Bronchial epithelial cell (primary cell): ENCODE measurements at places on chromosomes 16 and 17. TPM values are rescaled to one million over a fixed set of nuclear protein-coding genes. Genes with fewer than 3 reads are reported as not detected.
A peak's percentile ranks its signal among the peaks of the same experiment; 100 is the strongest.

DNA sequence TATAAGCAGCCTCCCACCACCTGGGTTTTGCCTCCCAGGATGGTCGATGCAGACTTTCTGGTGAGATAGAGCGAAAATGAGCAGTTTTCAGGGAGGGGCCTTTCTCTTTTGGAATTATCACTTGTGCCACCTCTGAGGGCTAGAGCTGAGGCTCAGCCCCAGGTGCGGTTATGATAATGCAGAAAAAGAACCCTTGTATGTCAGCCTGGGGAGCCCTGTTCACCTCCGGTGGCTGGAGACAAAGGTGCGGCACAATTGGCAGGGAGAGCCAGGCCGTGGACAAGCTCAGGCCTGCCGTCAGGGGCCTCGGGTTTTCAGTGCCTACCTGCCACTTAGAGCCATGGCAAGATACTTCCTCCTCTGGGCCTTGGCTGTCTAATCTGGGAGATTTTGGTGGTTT lies 4.4 kb downstream of the SCPEP1 start:
- peak; percentile 74 for DNase-seq

DNA sequence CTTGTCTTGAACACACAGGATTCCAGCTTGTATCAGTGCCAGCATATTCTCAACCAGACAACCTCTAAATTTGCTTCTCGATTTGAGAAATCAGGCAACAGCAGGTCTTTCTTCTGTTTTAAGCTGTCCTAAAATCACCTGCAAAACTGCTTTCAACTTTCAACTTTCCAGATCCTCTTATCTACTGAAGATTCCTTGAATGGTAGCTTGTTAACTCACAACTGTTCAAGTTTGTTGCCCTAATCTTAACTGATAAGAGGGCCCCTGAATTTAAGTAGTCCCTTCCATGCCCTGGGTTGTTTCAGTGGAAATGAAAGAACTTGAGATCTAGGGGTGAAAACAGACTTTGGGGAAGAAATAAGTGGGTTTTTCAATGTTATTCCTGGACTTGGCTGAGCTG lies 57.2 kb downstream of the CHD9 start:
- DNase-seq: no peak

- no peak for DNase-seq
These were observed 52.6 kb downstream of the PLCG2 start for GRCh38 chr16:81831722-81832126.

DNA sequence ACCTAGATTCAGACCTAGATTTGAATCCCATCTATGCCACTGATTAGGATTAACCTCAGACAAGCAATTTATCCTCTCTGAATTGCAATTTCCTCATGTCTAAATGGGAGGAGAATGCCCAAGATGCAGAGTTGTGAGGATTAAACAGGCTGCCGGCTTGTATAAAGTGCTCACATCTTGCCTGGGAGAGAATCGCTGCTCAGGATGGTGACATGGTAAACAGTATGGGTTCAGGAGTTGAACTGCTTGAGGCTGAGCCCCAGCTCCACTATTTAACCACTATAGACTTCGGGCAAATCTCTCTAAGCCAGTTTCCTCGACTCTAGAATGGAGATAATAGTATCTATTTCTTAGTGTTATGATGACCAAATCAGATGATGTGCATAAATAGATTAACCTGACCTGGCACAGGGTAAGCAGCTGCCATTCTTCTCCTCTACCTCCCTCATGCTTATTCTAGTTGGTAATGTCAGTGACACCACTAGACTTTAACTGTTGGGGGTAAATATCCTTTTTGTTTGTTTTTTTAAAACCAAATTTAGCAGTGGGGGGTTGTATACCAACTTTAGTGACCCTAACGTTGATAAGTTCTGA lies 732 bp upstream of the RPL27 start:
- no peak for DNase-seq

- DNase-seq: peak; percentile 68
These were observed 398.8 kb downstream of the HS3ST3B1 start for GRCh38 chr17:14699574-14700185.

GRCh38 chr16:67847064-67847861 lies at the start of gene CENPT:
TSS of gene CENPT (minus strand) at chr16:67847693. CDS start at chr16:67833859, 13,834 bp downstream.
- DNase-seq: peak; percentile 87

DNA sequence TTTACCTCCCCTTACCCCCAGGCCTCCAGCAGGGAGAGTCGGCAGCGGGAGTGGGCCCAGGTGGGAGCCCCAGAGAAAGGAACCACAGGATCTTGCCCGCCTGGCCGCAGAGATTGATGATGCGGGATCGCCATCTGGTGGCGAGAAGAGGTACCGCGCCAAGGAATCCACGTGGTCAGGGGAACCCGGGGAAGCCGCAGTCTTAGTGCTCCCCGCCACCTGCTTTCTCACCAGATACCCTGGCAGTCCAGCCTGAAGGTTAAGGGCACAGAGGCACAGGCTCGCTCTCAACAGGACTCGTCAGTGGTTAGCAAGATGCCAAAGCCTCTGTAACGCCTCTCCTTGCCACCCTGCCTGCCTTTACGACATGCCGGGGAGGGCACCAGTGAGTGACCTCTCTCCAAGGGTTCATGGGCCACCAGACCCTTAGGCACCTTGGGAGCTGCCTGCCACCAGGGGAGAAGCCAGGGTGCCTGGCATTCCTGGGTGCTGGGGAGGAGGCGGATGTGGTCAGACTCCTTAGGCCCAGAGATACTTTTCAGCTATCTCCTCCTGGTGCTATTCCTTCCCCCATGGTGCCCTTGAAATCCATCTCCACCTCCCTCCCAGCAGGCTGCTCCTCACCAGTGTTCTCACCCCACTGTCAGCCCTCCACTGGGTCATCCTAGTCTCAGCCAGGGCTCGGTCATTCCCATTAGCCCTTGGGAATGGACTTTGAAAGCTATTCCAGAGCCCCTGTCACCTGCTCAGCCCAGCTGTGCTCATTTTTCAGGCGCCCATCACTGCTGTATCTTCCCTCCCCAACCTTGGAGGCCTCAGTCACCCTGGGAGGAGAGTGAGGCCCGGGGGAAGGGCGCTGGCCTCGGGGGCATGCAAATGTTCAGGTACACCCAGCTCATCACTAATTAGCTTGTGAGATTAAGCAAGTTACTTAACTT lies 5.5 kb upstream of the RHBDF2 start:
- peak; percentile 43 for DNase-seq

- DNase-seq: peak; percentile 64
These were observed 32.7 kb downstream of the ZZEF1 start for GRCh38 chr17:4110152-4110551.

DNA sequence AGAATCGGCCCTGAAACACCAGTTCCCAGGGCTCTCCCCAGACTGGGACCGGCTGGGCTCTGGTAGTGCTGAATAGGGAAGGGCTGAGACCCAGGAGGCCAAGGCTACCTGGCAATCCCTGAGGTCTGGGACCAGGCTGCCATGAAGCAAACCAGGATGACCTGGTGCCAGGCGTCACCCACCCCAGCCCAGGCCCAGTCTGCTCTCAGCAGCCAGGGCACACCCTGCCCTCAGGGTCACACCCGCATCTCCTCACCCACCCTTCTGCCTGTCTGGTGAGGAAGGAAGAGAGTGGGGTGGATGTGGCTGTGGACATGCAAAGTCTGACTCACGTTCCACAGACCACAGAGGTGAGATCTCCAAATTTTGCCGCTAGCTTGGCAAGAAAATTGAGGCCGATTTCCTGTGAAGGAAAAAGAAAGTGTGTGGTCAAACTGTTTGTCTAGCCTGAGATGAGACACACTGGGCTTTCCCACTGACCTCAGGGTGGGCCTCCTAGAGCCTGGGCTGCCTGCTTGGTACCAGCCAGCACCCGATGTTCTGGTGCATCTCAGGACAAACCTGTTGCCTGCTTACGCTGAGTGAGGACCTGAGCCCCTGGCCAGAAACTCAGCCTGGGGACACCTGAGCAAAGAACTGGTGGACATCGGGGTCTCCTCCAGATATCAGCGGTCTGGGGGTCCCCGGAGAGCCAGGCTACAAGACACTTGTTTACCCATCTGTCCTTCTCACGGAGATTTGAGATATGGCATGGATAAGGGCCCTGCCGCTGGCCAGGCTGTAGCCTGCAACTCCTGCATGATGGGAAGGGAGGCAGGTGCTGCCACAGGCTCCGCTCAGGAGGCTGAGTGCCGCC lies 6.3 kb upstream of the RAB37 start:
- no peak for DNase-seq

DNA sequence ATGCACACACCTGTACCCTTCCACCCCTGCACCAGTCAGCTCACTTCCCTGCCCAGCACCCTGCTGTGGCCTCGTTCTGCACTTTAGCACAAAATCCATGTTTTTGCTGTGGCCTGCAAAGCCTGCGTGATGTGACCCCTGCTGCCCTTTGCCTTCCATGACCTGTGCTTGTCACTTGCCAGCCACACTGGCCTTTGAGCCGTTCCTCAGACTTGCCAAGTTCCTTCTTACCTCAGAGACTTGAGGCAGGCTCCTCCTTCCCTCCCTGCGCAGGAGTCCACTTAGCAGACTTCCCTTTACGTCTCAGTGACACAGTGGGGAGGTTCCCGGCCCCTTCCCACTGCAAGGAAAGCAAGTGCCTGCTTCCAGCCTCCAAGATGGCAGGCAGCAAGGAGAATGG lies 134.7 kb downstream of the SNX29 start:
- no peak for DNase-seq

DNA sequence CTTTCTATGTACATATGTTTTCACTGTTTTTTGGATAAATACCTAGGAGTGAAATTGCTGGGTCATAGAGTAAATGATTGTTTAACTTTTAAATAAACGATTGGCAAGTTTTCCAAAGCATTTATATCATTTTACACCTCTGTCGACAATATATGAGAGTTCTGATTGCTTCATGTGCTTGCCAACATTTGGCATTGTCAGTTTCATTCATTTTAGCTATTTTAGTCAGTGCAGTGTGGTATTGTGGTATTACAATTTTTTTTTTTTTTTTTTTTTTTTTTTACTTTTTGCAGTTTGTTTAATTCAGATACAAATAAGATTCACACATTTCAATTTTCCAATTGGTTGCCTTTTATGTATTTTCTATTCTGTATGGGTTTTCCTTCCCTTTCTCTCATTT lies 26.0 kb downstream of the TADA2A start:
- DNase-seq: no peak

DNA sequence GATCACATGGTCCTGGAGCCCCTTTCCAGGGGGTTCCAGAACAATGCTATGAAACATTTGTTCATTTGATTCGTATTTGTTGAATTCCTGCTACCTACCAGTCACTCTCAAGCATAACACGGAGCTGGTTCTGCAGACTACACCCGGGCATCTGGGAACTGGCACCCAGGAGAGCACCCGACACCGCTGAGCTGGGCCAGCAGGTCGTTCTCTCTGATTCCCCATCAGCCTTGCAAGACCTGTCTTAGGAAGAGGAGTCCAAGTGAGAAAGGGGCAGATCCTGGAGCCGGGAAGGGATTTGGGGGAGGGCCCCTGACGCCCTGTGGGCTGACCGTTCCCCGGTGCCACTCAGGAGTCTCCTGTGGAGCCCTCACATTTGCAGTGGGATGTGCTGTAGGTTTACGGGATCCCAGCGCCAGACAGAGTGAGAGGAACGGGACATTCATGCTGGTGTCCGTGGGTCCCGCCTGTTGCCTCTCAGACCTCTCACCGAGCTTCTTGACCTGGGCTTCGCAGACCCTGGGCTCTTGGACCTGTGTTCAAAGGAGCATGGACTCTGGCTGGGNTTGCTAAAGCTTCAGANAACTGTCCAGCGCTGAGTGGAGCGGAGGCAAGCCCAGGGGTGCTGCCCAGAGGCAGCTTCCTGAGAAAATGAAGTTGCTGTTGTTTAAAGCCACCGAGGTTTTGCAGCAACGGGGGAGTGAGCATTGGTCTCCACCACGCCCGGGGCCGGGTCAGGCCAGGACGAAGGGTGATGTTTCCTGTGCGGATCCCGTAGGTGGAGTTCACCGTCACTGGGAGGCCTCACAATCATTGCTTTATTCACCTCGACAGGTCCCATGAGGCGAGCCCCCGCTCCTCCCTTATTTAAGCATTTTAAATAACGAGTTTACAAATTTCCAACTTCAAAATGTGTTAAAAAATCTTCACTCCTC lies 49.2 kb downstream of the METRNL start:
- DNase-seq: no peak

- DNase-seq: no peak
These were observed 51.4 kb upstream of the STAC2 start for GRCh38 chr17:39277110-39277509.

DNA sequence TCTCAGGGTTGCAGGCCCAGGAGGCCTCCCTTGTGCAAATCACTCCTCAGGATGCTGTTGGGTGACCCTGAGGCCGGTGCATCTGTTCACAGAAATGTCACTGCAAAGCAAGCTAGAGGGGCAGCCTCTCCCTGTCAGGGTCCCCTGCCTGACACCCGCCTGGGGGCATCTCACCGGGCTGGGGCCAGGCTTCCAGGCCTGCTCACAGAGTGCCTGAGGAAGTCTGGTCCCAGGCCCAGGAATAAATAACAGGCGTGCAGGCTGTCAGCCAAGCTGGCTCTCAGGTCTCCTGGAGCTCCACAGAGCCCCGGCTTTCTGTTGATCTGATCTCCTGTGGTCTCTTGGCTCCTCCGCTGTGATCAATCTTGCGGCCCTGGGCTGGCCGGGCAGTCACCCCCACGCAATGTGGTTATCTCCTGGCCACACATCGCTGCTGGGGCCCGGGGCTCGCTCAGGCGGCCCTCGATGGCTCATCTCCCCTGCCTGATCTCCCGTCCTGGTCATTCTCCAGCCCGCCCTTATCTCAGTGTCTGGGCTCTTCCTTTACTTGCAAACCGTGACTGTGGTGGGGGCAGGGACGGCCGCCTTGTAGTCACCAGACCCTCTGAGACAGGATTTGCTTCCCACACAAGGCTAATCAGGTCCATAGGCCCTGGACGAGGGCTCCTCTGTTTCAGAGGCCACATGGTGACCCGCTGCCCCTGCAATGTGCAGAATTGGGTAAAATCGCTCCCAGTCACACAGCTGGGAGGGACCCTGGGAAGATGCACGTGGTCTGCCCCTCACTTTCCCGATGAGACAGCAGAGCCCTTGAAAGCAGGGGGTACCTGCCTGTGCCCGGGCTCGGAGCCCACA lies 231.2 kb upstream of the GSE1 start:
- DNase-seq: no peak

DNA sequence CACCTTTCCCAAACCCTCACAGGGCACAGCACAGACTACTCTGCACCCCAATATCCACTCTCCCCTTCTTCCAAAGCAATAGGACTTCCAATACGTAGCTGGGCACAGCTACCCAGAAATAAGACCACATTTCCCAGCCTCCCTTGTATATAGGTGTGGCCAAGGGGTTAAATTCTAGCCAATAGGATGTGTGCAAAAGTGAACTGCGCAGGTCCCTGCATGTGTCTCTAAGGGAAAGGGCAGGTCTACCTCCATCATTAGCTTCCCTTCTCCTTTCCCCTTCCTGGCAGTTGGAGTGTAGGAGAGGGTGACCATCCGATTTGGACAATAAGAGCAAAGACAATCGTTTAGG lies 25.5 kb upstream of the SNN start:
- no peak for DNase-seq

ADGRG1 gene
- total RNA-seq: 21.1 and 45.3 TPM in 2 replicates

KRTAP4-5 gene
- not detected in 2 replicates for total RNA-seq

C16orf89 gene
- total RNA-seq: not detected in 2 replicates

CCL5 gene
- total RNA-seq: 0.26 TPM in 1 of 2 replicates, not detected in the other
